OCI-M1 (cell line): ENCODE measurements at places on chromosomes 5 and 9.

GRCh38 chr5:180441564-180442051 lies 52.6 kb upstream of the CNOT6 start:
- no peak for DNase-seq

GRCh38 chr9:117189121-117189520 lies 225.7 kb downstream of the ASTN2 start:
- DNase-seq: no peak

DNA sequence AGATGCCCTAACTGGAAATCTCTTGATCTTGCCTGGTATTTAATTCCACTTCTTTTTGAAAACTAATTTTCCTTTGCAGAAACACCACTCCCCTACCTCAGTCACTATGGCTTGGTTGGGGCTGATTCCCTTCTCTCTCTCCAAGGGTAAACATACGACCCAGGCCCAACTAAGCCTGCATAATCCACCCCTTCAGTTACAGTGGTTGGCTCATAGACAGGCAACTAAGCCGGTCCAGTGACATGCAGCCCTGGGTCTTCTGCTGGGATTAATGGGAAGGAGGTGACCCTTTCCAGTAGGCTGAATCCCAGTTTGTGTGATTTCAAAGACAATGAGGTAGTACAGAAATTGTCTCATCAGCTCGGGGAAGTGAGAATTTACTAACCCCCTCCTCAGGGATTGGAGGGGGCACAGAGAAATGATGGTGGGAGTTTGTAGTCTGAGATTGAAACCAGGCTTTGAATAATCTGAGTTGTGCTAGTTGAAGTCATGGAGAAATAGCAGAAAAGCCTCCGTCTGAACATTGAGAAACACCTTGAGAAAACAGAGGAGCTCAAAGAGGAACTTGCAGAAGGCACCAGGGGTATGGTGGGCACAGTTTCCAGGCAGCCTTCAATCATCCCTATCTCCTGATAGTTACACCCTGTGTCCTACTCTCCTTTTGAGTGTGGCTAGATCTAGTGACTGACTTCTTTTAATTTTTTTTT lies 148.9 kb downstream of the GCNT1 start:
- no peak for DNase-seq

DNA sequence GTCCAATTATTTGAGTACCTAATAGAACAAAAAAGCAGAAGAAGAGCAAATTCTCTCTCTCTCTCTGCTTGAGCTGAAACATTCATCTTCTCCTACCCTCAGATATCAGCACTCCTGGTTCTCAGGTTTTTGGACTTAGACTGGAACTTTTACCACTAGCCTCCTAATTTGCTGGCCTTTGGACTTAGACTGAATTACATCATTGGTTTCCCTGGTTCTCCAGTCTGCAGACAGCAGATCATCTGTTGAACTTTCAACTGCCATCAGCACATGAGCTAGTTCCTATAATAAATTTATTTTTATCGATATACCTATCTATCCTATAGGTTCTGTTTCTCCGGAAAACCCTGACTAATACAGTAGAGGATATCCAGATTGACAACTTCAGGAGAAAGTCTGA lies 208.9 kb upstream of the GAS1 start:
- no peak for DNase-seq

GRCh38 chr9:4727593-4727992 lies 13.4 kb downstream of the AK3 start:
- DNase-seq: no peak

DNA sequence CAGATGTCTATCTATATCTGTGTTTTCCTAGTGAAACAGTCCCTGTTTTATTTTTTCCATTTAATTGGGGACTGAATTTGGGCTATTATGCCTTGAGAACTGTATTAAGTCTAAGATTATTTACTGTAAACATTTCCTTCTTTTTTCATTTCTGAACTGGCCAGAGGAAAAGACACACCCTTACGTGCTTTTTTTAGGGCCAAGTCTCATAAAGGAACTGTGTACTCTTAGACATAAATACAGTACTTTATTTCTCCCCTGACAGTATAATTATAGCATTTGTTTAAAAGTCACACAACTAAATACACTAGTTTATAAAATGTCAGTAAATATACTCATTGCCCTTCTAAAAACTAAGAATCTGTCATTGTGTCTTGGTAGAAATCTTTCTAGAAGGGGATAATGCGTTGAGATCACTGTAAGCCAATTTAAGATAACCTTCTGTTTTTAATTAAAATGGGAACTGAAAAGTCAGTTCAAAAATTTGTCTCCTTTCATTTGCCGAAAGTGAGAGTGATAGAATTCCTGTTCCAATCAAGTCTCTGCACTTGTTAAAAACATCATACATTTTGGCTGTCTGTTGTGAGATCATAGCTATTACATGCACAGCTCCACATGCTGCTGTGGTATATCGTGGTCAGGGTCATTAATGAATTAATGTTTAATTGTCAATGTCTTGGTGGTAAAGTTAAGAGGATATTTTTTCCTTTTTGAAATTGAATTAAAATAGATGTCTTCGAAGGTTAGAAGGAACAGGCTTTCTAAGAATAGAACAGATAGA lies 132.1 kb downstream of the FOCAD start:
- DNase-seq: no peak

DNA sequence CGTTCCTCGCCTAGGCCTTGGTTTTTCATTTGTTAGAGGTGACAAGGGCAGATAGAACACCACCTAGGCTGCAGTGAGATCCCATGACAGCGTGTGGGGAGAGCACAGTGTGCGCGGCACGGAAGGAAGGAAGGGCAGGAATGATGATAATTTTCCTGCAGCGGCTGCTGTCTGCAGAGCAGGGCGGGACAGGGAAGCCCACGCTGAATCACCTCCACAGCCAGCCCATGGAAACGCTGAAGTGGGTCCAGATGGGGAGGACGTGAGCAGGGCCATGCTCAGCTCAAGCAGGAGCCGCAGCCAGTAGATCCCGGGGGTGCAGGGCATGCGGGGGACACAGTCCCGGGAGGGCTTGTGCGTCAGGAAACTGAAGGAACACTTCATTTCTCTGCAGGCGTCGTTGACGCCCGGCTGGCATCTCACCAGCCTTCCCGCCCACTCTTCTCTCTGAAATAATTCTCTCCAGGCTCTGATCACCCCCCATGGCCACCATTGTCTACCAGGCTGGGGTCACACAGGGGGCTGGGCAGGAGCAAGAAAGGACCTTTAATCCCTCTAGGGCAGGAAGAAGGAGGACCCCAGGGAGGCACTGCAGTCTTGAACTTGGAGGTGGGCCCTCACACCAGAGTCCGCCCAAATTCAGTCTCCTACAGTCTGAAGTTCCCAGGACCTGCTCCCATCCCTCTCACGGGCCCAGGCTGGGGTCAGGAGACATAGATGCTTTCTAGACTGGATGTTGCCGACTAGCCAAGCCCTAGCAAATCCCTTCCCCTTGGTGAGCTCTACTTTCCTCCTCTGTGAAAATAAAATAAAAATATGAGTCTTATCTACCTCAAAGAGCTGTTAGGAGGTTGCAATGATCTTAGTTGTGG lies 20.9 kb upstream of the SYNPO start:
- no peak for DNase-seq

DNA sequence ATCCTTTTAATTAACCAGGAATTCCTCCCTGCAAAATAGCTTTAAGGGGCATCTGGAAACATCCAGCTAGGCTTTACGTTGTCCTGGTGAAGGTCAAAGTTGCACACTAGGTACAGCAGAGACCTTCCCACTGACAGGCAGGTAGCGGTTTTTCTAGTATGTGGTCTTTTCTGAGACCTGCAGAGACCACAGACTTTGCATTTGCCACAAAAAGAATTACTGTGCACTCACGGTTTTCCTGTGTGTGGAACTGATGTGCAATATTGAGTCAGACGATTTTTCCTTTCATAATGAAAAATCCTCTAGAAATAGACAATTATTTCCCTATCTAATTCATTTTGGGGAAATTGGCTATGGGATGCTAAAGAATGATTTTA lies 417.0 kb upstream of the ADAMTSL1 start:
- DNase-seq: no peak

DNA sequence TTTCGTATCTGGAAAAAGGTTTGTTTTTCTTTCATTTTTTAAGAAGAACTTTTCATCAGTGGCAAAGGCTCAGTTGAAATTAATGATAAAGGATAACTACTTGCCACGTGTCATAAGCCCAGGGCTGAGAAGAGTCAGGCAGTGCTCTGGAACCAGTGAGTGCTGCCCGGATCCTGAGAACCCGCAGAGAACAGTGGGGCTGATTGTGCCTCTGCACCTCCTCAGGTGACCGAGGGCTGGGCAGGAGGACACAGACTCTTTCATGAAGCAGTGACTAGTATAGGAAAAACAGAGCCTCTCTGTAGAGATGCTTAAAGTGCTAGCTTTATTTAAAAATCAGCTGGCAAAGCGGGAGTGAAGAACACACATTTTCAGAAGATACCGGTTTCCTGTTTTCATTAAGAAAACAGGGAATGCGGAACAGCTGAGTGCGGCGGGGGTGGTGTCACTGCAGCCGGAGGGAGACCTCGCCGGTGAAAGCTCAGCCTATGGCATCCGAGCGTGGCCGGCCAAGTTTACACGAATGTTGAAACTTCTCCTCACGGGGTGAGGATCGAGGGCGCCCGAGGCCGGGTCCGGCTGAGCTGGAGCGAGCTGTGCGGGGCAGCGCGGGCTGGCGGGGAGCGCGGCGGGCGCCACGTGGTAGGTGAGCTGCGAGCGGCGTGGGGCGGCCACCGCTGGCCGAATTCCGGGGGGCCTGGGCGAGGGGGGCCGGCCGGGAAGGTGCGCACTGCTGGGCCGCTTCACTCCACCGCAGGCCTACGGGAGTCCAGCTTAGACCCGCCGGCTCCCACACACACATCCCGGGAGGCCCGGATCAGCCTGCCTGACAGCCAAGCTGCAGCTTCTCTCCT lies 134.7 kb upstream of the DMRT1 start:
- peak; percentile 46 for DNase-seq

- DNase-seq: no peak
Observed at GRCh38 chr5:16431490-16431889, 34.1 kb downstream of the ZNF622 start.

- DNase-seq: peak; percentile 38
Observed at GRCh38 chr5:65961633-65962032, 35.3 kb downstream of the ERBIN start.

DNA sequence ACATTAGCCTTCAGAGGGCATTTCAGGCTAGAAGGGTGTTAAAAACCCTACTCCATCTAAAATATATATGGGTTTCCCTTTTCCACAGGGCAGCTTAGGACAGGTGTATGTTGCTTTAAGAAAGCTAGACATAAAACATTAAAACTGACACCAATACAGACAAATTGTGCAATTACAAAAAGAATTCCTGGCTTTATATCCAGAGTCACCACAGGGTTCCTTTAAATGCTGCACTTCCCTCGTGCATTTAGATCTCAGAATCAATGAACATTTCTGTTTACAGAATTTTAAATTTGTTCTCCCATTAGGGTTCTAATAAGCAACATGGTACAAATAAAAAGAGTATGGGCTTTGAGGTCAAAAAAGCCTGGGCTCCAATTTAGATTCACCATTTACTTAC lies 170.2 kb downstream of the MAPKAP1 start:
- no peak for DNase-seq

DNA sequence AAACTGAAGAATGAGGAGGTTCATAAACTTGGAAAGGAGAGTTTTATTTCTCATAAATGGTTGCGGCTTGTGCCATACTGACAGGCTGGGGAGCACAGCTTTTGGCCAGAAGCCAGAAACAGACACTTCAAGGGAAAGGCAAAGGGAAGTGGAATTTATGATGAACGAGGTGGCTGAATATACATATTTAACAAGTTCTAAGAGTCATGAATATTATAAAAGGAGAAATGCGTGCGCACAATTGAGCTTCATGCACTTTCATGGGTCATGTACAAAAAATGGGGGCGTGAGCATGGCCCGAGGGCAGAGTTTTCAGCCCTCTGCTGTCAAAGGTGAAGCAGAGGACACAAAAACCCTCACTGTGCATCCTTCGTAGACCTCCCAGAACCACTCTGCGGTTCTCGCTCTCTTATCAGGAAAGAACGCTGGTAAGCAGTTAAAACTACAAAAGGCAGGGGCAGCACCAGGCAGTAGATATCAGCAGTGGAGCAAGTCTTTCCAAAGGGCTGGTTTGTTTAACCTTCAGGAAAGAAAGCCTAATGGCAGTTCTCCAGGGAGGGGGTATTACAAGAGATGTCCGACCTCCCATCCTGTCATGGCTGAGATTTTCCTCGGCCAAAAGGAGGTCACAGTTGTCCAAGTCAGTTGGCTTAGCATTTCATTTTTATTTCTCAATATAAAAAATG lies 29.0 kb downstream of the AUH start:
- DNase-seq: no peak

DNA sequence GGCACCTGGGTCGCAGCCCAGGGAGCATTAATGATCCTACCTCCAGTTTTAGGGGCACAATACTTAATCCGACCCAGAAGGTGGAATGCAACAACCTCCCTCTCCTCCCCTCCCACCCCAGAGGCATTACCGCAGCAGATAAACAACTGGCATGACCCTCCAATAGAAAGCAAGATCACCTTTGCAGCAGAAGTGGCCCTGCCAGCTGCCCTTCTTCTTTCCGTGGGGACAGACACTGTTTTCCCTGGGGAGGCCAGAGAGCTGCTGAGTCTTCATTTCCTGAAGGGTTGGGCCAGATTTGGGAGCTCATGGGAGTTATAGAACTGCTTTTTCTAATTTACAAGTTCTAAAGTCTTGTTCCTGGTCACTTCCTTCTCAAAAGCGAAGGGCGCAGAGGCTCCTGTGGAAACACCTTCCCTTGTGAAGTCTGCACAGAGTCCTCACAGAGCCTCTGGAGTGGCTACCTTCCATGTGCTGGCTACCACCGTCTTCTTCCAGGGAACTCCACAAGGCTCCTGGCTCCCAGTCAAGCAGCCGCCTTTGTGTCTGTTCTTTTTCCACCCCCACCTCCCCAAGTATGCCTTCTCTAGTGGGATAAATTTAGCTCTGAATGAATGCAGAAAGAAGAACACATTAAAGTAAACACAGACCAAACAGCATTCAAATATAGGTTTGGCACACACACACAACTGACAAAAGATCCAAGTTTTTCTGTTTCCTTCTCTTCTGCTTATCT lies 8.0 kb upstream of the PALM2AKAP2 start:
- DNase-seq: no peak

- no peak for DNase-seq
Observed at GRCh38 chr9:16485575-16486321, 384.7 kb downstream of the BNC2 start.

GRCh38 chr5:147621016-147621415 lies 111.1 kb upstream of the DPYSL3 start:
- no peak for DNase-seq

DNA sequence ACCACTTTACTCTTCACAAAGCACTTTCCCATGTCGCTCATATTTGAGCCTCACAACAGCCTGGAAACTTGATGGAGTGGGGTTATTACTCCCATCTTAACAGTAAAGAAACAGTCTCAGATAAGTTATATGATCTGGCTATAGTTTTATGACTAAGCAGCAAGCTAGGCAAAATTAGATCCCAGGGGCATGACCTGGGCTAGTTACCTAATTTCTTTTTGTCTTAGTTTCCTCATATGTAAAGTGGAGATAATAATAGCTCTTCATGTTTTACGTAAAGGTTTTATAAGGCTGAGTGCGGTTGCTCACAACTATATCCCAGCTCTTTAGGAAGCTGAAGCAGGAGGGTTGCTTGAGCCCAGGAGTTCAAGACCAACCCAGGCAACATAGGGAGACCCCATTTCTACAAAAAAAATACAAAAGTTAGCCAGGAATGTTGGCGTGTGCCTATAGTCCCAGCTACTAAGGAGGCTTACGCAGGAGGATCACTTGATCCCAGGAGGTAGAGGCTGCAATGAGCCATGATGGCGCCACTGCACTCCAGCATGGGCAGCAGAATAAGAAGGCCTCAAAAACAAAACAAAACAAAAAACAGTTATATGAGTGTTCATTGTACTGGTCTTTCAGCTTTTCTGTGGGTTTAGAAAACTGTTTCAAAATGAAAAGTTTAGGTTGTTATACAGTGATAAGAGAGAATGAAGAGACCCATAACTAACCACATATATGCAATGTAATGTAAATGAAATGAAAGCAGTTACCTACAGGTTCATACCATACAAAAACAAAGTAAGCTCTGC lies 6.5 kb upstream of the PLIN2 start:
- DNase-seq: no peak
